Hippocampal formation (tissue), 2 donors: ENCODE measurements at places on chromosomes 2 and 18.

GRCh38 chr2:198004921-198005829, 200.8 kb downstream of the PLCL1 start:
- no peak for DNase-seq

DNA sequence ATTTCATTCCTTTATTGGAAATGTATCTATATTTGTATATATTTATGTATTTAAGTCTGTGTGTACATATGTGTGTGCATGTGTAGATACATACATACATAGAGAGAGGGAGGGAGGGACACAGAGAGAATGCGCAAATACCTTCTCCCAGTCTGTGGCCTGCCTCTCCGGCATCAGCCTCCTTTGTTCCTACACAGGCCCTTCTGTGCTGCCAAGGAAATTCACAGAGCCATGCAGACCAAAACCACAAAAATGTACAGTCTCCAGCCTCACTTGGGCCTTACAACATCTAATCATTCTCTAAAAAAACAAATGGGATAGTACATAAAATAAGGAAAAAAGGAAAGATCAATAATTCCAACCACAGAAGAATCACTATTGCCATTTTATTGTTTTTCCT, 8.8 kb upstream of the CRACDL start:
- DNase-seq = no peak

DNA sequence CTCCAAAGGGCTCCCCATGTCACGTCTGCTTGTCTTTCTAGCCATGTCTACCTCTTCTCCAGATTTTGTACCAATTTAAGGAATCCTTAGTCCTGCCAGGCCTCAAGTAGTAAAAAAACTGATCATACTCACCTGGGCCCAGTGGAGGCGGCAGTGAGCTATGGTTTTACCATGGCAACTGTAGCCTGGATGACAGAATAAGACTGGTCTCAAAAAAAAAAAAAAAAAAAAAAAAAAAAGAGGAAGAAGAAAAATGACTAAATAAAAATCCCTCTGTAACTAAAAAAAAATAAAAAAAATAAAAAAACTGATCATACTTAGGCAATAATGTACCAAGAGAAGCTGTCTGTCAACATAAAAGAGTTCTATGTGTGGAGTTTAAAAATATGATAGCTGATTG, 221.6 kb downstream of the NR4A2 start:
- DNase-seq = no peak

GRCh38 chr18:2410688-2411087, 160.6 kb downstream of the METTL4 start:
- DNase-seq = no peak
